Caki2 (cell line): ENCODE measurements at places on chromosomes 6 and 20.

GRCh38 chr20:54208548-54209176 is 775 bp downstream of the PFDN4 start:
- DNase-seq: peak; percentile 56

DNA sequence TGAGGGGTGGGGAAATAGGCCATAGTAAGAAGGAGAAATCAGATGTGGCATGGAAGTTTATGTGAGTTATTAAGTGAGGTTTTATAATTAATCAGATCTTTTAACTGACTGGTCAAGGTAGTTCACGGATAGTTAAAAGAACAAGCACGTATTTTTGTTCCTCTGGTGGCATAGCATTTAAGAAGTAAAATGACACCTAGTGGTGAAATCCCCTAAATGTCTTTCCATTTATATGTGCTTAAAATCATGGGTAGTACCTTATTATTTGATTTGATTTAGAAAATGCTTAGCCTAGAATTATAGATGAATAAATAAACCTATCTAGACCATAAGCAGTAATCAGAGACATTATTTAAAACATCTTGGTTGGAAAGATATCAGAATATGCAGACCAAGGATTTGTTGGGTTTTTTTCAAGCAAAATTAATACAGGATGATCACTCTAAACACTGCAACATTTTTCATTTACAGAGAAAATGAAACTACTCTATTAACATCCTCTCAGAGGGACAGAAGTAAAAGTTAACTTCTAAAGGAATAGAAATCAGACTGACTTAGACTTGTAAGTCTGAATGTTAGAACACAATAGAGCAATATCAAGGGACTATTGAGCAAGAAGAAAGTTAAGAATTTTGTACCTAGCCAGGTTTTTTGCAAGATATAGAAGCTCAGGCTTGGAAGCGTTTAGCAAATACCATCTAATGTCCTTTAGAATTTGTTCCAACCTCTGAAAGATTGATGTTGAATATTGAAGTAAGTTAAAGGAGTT is 81.1 kb downstream of the STXBP5 start:
- DNase-seq: peak; percentile 39

GRCh38 chr6:156925718-156926607 is 148.8 kb downstream of the ARID1B start:
- DNase-seq: no peak

- no peak for DNase-seq
Observed at GRCh38 chr6:14921170-14921569, 324.7 kb upstream of the JARID2 start.

DNA sequence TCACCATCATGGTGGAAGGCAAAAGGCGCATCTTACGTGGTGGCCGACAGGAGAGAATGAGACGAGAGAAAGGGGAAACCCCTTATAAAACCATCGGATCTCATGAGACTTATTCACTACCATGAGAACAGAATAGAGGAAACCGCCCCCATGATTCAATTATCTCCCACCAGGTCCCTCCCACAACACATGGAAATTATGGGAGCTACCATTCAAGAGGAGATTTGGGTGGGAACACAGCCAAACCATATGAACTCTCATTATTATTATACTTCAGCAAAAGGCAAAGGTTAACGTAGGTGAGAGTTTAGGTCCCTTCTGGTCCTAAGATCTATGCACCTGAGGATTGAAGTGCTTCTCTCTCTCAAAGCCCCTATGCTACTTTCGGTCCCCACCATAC is 2.4 kb upstream of the PFDN4 start:
- DNase-seq: no peak

DNA sequence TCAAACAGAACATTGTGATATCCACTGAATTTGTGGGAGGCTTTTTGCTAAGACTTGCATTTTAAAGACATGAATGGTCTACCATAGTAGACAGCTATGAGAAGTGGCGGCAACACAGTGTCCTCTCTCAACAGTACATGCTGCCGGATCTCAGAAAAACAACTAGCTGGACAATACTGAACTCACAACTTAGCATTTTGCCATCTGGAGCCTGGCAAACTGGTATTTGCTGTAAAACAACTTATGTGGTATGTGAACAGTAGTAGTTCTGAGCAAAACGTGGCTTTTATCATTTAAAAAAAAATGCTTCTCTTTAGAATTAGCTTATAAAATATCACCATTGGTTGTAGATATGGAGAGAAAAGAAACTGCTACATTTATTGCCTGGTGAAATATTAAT is 3.3 kb upstream of the PXDC1 start:
- no peak for DNase-seq

- DNase-seq: no peak
Observed at GRCh38 chr20:53736122-53736756, 142.6 kb upstream of the ZNF217 start.

GRCh38 chr6:18920701-18921100 is 533.6 kb downstream of the RNF144B start:
- no peak for DNase-seq

DNA sequence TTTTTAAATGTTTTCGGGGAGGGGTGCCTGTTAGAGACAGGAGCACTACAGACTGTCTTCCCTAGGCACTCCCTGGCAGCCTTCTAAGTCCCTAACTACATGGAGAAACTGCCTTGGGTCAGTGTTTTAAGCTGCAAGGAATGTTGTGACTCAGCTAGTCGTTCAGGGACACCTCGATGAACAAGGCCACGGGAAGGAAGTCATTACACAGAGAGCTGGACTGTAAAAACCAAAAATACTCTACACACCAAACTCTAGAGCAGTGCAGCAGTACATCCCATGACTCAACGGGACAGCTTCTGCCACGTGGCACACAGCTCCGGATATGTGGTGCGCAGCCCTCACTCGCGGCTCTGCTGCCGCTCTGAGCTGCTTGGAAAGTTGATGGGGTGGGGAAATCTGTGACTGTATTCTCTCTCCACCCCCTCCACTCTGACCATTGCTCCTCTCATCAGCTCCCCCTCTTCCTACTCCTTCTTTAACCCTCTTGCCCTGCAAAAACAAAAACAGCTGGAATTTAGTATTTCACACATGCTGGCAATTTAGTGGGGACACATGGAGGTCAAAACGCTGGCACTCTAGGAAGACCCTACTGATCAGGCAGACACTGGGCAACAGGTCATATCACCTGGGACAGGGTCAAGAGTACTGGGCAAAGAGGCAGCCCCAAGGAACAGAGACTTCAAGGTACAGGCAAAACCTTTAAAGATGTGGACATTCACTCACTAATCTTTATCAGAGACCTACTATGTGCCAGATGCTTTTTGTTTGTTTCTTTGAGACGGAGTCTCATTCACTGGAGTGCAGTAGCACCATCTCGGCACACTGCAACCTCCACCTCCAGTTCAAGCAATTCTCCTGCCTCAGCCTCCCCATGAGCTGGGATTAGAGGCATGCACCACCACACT is 10.9 kb upstream of the LPIN3 start:
- peak; percentile 94 for DNase-seq

GRCh38 chr20:61859767-61860166 is 205.9 kb downstream of the TAF4 start:
- DNase-seq: no peak

- peak; percentile 77 for DNase-seq
Observed at GRCh38 chr20:19885939-19886660, 128.0 kb downstream of the RIN2 start.

GRCh38 chr20:45419188-45420091 is 3.5 kb downstream of the PIGT start:
- peak; percentile 97 for DNase-seq

- DNase-seq: no peak
Observed at GRCh38 chr6:144546807-144547206, 261.7 kb downstream of the UTRN start.

DNA sequence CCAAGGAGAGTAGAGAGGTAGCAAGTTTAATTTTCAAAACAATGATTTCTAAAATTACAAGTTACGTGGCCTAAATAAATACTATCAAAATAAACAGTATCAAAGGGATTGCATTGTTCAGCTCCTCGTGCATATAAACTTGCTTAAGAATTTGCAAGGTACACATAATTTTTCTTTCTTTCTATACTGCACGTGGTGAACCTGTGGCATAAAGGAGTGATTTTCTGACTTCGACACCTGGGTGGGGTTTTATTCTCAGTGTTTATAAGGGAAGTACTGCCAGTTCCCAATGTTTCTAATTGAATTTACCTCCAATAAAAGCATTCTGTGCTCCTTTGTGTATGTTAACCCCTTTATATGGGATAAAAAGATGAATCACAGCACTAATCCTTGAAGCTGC is 50.1 kb upstream of the C20orf144 start:
- DNase-seq: no peak

DNA sequence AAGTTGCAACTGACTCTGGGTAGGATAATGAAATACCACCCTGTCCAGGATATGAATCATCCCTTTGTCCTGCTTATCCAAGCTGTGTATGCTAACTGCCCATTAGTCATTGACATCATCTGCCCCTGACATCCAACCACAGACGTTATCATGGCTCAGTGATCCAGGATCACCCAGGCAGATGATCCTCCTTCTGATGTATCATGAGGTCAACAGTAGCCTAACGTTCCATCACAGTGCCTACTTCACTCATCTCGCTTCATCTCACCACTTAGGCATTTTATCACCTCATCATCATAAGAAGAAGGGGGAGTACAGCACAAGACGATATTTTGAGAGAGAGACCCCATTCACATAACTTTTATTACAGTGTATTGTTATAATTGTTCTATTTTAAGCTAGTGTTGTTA is 13.4 kb upstream of the BTN3A2 start:
- peak; percentile 95 for DNase-seq

- no peak for DNase-seq
Observed at GRCh38 chr6:111533087-111533784, 50.2 kb upstream of the REV3L start.

- no peak for DNase-seq
Observed at GRCh38 chr6:109662192-109662591, 28.8 kb downstream of the AK9 start.

DNA sequence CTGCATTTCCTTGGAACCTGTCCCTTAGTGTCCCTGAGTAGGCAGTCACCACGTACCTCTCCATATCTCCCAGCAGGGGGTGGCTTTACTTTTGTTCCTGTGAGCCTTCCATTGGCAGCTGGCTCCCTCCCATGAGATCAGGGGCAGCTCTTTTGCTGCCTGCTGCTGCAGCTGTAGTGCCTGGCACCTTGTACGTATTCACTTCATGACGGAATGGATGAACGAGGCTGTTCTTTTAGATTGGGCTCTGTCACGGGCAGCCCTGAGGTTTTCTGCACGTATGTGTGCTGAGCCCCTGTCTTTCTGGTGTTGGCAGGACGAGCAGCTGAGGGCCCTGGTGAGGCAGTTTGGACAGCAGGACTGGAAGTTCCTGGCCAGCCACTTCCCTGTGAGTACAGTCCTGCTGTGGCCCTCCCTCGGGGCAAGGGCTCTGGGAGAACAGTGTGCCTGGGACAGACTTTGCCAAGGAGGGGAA is 14.6 kb downstream of the MYBL2 start:
- no peak for DNase-seq

GRCh38 chr20:32588040-32588439 is 2.9 kb upstream of the NOL4L start:
- DNase-seq: no peak

GRCh38 chr6:89449193-89449592 is 16.2 kb downstream of the ANKRD6 start:
- no peak for DNase-seq

DNA sequence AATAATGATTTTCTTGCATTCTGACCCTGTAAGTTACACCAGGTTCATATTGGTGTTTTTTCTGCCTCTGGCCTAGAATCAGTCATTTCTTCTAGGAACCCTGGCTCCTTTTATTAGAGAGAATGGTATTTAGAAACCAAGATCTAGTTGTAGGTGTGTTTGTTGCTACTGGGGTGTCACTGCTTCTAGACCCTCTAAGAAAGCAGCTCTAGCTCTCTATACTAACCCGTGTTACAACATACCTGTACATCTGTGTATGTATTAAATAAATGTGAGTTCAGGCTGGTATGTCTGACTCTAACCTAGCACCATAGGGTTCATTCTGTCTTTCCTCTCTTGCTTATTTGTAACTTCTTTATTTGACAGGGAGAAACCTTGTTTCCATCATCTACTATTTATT is 16.8 kb downstream of the SENP6 start:
- no peak for DNase-seq

DNA sequence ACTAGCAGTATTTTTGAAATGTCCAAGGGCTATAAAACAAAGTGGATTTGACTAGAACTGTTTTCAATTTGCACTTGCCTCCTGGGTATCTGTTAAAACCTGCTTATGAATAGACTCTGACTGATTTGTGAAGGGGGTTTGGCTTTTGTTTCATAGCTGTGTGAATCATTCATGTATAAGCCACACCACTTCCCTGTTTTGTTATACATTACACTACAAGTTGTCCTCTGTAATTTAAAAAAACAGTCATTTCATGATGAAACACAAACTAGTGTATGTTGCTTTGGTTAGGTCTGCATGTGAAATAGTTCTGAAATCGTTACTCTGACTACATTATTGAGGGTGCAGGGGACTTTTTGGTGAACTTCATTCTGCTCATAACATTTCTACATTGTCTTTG is 121.7 kb downstream of the NKAIN2 start:
- peak; percentile 45 for DNase-seq

DNA sequence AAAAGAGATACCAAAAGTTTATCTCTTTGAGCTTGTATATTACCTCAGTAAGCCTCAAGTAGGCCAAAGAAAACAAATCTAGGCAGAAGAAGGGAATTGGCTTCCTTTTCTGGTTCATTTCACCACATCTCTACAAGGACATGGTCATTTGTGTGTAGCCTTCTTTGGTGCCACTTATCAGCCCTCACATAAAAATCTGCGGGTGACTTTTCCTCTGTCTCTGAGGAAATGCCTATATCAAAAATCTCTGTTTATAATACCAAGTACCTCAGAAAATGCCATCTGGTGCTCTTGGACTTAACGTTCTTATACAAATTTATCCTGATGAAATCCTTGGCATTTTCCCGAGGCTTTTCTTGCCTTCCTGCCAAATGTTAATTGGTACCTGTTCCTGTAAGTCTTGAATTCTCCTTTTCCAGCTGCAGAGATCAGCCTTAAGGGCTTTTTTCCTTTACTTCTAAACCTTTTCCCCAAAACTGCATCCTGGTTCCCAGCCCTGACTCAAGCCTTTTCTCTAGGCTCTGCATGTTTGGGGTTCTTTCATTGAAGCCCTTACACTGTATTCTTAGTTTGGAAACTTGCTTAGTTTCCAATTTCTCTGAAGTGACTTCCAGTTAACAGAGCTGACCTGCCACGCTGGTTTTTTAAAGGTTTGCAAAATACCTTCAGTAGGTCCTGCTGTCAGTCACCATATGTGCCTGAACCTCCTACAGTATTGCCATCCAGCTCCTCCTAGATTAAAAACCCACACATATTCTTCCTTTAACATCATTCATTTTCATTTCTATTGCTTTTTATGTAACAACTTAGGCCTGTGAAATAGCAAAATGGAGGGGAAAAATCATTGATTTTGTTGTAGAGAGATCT is 191.2 kb upstream of the PREP start:
- DNase-seq: peak; percentile 33

GRCh38 chr6:30896541-30896940 is 11.5 kb upstream of the GTF2H4 start:
- no peak for DNase-seq

DNA sequence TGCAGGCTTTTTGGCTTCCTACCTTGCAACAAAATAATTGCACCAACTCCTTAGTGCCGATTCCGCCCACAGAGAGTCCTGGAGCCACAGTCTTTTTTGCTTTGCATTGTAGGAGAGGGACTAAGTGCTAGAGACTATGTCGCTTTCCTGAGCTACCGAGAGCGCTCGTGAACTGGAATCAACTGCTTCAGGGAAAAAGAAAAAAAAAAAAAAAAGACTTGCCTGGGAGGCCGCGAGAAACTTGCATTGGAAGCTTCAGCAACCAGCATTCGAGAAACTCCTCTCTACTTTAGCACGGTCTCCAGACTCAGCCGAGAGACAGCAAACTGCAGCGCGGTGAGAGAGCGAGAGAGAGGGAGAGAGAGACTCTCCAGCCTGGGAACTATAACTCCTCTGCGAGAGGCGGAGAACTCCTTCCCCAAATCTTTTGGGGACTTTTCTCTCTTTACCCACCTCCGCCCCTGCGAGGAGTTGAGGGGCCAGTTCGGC is 420 bp downstream of the SOX4 start:
- no peak for DNase-seq
